Fibroblast of skin of left biceps (primary cell): ENCODE measurements at places on chromosomes 7 and 10.
A peak's percentile ranks its signal among the peaks of the same experiment; 100 is the strongest.

DNA sequence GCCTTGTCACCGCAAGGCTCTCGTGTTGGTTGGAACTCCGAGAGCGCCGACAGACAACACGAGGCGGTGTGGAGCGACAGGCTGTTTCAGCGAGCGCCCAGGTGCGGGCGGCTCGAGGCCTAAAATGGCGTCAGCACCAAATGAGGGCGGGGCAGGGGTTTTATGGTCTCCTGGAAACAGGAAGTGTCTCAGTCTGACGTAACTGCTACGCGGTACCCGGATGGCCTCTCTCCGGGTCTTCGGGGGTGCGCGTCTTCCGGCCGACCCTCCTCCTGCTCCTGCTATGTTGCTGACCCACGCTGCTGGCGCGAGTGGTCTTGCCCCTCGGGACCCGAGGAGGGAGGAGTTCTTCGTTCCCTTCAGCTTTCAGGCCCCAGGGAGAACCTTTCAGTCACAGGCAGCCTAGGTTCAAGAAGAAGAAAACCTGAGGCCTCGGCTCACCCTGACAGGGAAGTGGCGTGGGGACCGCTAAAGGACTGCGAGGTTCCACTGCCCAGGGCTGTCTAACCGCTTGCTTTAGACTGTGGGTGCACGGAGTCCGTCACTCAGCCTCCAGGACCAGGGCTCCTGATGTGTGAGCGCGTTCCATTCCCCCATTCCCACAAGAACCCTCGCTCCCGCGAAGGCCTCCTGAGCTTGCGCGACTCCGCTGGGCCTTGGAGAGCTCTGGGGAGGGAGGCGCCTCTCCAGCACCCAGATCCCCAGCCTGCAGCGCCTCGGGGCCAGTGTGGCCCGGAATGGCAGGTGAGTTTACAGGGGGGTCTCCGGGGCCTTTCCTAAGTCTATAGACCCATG lies 77.3 kb downstream of the GLRX3 start:
- no peak for DNase-seq

- DNase-seq, result no peak
These were observed 83.4 kb downstream of the ZNF365 start for GRCh38 chr10:62457598-62457997.

GRCh38 chr7:33714208-33714607 lies 191.1 kb upstream of the BMPER start:
- no peak for DNase-seq

GRCh38 chr10:6025683-6026255 lies 36.4 kb downstream of the IL2RA start:
- DNase-seq, result no peak

DNA sequence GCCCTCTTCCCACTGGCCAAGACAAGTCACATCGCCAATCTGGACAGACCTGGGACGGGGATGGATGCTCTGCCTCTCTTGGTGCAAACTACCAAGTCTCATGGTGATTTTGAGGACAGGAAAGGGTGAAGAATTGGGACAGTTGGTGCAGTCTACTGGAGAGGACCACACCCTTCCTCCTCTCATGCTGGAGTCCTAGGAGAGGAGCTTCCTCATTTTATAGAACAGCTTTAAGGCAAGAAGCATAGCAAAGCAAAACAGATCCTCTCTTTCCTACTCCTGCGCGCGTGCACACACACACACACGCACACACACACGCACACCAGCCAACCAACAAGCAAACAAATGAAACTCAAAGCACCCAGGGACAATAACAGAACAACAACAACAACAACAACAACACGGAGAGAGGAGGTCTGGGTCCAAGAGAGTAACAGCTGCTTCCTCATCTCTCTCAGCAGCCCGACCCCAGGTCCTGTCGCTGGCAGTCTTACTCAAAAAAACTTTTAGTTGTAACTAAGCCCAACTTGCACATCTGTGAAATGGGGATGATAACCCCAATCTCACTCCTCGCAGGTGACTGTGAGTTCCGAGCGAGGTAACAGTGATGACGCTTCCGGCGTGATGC lies 83.4 kb downstream of the TMEM178B start:
- DNase-seq, result no peak

DNA sequence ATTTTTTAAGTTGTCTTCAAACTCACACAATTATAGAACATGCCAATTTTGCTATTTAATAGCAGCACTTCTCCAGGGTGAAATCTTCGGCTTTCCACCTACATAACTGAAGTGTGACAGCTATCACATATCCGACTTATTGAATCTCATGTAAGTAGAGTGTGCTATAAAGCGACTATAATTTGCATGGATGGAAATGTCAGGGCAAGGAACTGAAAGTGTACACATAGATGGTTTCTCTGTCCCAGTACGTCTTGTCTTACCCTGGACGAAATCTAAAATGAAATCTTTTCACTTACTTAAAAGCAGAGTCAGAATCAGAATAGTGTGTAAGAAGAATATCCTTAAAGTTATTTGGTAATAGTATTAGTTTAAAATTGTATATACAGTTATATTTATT lies 132.3 kb downstream of the THSD7A start:
- DNase-seq, result no peak

GRCh38 chr7:99694201-99694911 lies 14.6 kb upstream of the CYP3A5 start:
- no peak for DNase-seq

GRCh38 chr7:94350734-94351133 lies 44.0 kb upstream of the COL1A2 start:
- DNase-seq, result no peak

- DNase-seq, result no peak
These were observed 6.9 kb upstream of the CREB3L2 start for GRCh38 chr7:138008588-138009349.

DNA sequence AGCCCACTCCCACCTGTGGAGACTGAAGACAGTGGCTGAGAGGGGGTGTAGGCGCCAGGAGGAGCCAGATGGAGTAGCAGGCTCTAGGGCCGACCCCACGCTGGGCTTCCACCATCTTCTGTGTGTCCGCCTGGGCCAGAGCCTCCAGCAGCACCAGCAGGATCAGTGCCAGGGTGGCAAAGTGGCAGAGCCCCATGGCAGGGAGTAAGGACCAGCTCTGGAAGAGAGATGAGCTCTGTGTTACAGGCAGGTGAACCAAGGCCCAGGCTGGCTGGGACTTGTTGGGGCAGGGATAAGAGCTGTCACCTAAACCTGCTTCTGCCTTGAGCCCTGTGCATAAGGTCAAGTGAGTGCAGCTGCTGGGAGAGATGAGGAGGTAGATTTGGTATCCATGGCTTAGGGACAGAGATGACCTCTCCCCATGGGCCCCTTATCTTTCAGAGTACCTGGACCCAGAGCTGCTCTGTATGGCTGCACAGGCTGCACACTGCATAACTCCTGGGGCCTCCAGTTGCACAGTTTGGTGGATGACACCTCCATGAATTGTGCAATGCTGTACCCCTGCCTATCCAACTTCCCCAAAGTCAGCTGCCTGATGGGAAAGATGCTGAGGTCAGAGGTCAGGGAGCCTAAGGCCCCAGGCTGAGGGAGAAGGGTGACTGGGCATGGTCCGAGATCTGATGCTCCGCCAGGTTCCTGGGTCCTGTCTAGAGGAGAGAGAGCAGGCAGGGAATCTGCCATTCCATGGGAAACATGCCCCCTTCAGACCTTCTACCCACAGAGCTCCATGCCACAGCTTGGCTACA lies 7.4 kb upstream of the SAMD8 start:
- no peak for DNase-seq

GRCh38 chr10:122227754-122228153 lies 43.3 kb upstream of the BTBD16 start:
- no peak for DNase-seq

DNA sequence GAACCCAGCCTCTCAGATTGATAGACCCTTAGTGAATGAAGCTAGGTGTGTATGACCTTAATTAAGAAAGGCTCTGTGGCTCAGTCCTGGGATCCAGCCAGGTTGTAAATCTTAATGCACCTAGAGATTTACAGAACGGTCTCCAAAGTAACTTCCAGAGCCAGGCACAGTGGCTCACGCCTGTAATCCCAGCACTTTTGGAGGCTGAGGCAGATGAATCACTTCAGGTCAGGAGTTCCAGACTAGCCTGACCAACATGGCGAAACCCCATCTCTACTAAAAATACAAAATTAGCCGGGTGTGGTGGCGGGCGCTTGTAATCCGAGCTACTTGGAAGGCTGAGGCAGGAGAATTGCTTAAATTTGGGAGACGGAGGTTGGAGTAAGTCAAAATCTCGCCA lies 24.3 kb downstream of the CALHM2 start:
- DNase-seq, result no peak

DNA sequence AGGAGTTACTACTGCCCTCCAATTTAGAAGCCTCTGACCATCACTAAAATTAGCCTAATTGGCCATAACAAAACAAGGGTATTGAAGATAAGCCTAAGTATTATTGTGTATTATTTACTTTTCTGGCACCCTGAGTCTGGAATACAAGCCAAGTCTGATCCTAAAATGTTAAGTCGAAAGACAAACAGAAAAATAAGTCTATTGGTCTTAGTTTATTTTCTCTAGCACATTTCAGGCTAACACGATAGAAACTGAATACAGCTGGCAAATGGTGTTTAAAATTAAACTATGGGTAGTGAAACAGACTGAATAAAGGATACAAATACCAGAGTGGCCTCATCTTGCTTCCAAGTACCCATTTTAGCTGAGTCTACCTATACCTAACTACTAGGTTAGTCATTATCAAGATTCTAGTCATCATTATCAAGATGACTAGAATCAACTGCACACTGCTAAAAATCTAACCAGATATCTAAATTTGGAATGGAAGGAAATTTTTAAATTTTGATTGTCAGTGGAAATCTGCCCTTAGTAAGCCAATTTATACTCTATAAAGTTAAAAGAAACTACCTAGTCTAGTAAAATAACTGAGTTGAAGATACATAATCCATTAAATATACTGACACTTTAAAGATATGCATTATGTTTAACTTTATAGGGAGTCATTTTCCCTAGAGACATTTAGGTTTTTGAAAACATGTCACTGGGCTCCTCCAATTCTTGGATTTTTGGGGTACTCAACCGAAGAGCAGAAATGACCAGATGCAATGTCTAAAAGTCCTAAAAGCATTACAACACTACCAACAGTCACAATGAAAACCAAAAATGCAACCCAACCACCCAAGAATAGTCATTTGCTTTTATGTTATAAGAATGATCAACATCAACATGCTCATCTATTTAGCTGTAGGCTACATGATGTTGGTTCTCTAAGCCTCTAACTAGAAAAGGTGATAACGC lies 80.9 kb downstream of the NT5C2 start:
- DNase-seq, result no peak

GRCh38 chr10:73759512-73760115 lies 15.4 kb downstream of the SEC24C start:
- DNase-seq, result no peak

DNA sequence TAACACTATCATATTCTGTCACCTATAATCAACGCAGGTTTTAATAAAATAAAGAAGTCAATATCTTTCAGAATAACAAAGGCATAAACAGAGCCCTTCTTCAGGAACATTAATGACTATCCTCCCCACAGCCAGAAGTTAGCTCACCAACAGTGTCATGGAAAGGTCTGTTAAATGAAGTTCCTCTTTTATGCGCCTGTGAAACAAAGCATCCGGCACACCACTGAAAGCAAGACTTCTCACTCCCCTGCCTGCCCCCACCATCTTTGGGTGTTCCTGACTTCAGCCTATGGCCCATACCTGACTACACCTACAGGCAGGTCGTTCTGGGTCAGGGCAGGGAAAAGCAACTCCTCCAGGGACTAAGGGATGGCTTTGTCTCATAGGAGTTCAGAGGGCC lies 205.4 kb downstream of the FANK1 start:
- DNase-seq, result no peak

DNA sequence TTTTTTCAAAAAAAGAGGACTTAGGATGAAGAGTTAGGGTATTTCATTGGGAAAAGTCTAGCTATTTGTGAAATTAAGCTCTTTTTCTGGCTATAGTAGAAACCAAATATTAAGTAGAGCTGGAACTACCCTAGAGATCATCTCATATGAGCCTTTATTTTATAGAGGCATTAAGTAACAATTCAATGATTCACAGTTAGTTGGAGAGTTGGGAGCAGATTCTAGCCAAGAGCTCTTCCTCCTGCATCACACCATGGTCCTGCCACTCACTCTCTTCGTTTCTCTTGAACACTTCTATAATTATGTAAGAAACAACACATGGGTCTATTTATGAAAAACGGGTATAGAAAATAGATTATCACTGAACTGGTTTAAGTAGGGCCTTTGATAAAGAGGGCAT lies 76.1 kb upstream of the ANK3 start:
- DNase-seq, result no peak

DNA sequence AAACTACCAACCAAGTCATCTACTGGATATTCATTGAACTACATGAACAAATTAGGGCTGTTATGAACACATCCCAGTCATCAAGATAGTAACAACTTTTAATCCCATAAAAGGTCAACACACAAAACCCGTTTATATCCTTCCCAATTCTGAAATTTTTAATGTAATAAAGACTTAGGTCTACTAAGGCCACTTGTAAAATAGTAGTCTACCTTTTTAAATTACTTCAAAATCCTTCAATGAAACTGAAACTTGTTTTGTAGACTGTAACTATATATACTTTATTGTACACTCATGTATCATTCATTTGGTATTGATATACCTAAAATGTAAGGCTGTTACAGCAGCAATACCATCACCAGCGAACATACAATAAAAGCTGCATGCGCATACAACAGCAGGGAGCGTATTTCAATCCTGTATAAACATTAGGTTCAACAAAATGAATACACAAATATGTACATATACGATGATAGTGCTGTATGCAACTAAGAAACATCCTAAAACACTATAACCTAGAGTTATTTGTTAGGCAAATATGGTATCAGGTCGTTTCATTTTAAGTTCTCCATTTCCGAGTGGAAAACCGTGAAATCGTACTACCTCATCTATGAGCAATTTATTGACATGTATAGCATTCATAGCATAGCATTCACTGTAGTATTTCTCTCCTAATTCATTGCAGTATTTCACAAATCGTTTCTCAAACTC lies 973 bp downstream of the ATAD1 start:
- no peak for DNase-seq

DNA sequence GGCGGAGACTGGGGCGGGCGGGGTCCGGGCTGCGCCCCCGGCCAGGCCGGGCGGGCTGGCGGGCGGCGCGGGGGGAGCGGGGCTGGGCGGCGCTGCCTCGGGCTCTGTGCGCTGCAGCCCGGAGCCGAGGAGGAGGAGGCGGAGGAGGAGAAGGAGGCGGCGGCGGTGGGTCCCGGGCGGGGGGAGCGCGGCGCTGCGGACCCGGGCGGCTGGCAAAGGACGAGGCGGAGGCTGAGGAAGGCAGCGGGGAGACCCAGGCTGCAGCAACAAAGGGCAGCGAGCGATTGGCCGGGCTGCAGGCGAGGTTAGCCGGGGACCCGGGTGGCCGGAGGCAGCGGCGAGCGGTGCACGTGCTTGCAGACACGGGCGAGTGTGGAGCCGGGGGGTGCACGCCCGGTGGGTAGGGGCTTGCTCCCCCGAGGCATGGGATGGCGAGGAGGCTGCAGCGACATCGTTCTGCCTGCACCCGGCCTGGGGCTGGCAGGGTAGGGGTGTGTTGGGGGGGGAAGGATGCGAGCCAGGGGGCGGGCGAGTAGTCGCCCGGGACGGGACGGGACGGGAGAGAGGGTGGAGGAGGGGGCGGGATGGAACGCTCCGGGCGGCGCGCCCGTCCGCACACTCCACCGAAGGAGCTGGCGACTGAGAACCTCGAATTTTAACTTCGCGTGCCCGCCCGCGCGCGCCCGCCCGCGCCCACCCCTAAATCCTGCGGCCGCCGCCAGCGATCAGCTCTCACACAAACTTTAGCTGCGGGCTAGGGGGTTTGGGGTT lies 844 bp upstream of the KAT6B start:
- peak; percentile 8 for DNase-seq

GRCh38 chr7:24786306-24786705 lies 29.0 kb upstream of the GSDME start:
- no peak for DNase-seq
